Activated CD4-positive, alpha-beta T cell treated with anti-CD3 and anti-CD28 coated beads for 4 hours (primary cell): ENCODE measurements at places on chromosomes 12 and 14.

DNA sequence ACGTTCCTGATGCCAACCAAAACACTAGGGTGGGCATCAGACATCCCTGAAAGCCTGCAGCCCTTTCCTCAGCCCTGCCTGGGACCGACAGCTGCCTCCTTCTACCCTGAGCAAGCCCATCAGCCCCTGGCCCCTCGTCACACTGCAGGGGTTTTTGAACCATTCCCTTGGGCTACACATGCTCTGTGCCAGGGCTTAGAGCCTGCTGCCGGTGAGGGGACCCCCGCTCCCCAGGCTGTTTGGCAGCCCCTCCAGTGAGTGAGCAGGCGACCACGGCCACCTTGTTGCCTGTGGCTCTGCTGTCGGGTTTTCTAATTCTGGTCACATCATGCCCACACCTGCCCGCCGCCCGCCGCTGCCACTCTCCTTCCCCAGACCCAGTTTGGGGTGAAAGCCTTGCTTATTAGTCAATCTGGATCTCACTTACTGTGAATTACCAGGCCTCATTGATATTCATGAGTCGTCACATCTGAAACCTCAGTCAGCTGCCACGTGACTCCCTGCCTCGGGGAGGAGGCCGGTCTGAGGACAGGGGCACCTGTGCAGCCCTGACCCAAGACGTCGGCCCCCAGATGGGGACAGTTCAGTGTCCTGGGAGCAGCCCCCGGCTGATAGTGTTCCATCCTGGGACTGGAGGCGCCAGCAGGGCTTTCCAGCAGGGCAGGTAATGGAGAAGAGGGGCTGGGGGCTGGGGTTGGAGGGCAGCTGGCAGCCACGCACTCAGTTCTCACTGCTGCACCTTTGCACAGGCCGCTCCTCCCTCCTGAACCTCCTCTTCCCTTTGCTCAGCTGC is 163.0 kb downstream of the RBM19 start:
- DNase-seq, result no peak

- DNase-seq, result no peak
Measured at GRCh38 chr14:98931126-98931525, 340.9 kb downstream of the BCL11B start.

- DNase-seq, result no peak
Measured at GRCh38 chr14:72444701-72445100, 449.2 kb downstream of the DPF3 start.

- no peak for DNase-seq
Measured at GRCh38 chr12:14099994-14100393, 118.6 kb upstream of the GRIN2B start.

DNA sequence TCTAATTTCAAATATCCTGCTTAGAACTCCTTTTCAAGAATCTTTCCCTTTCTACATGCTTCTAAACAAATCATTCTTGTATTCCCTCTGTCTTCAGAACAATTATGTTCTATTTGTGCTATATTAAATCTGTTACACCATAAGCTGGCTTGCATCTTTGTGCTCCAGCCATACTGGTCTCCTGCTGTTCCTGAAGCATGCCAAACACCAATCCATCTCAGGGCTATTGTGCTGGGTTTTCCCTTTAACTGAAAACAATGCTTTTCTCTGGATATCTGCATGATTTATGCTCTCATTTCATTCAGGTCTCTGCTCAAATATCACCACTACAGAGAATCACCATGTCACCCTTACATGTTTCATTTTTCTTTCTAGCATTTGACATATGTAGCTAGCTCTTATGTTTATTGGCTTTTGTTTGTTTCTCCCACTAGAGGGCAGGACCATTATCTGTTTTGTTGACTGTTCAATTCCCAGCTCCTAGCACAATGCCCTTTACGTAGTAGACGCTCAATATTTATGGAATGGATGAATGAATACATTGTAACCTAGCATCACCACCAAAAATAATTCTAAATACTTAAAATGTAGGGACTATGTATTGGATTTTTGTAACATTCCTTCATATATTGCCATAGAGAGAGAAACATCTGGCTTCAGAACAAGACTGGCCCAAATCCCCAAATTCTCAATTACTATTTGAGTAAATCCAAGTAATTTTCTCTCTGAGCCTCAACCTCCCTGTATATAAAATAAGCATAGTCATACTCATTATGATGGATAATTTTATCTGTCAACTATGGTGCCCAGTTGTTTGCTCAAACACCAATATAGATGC is 302.0 kb upstream of the SYT1 start:
- DNase-seq, result no peak

DNA sequence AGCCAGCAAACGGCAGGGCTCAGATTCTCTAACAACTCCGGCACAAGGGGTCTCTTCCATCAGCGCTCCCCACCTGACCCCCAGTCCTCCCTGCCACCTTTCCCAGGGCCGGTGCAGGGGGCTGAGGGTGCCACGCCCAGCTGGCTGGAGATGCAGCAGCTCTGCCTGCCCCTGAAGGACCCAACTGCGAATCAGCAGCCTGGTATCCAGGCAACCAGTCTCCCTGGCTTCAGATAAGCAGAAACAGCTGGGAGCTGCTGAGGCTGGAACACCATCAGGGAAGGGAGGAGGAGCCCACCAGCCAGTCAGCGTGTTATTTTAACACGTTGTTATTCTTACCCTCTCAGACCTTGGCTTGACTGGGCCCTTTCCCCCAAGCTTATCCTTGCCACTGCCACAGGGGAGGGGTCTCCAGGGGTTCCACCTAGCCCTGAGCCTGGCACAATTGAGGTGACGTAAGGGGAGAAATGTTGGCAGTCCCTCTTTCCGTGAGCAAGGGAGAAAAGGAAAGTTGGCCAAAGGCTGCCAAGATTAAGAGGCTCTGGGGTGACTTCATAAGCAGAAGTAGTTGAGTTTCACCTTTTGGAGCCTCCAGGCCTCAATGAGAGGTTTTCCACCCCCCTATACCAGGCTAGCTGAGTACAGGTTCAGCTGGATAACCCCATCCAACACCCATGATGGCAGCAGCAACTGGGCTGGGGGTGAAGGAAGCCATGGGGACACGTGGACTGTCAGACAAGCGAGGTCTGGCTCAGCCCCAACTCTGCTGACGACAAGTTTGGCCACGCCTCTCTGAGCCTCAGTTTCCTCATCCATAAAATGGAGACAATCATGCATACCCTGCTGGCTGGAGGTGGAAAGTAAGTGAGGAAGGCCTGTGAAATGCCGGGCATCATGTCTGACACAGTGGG is 91.1 kb downstream of the IRF2BPL start:
- DNase-seq, result no peak

- DNase-seq, result no peak
Measured at GRCh38 chr12:132023658-132024057, 73.9 kb downstream of the EP400 start.

- DNase-seq, result peak; percentile 22
Measured at GRCh38 chr14:95156161-95157047, 925 bp downstream of the DICER1 start.

DNA sequence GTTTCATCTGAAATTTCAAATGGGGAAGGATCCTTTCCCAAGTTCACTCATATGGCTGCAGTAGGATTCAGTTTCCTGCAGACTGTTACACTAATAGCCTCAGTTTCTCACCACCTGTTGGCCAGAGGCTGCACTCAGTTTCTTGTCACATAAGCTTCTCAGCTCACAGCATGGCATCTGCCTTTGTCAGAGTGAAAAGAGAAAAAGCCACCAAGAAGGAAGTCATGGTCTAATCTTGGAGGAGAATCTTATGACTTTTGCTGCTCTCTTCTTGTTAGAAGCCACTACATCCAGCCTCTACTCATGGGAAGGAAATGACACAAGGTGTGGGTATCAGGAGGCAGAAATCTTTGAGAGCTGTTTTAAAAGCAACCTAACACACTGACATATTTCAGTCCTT is 39.4 kb upstream of the BTG1 start:
- peak; percentile 9 for DNase-seq

DNA sequence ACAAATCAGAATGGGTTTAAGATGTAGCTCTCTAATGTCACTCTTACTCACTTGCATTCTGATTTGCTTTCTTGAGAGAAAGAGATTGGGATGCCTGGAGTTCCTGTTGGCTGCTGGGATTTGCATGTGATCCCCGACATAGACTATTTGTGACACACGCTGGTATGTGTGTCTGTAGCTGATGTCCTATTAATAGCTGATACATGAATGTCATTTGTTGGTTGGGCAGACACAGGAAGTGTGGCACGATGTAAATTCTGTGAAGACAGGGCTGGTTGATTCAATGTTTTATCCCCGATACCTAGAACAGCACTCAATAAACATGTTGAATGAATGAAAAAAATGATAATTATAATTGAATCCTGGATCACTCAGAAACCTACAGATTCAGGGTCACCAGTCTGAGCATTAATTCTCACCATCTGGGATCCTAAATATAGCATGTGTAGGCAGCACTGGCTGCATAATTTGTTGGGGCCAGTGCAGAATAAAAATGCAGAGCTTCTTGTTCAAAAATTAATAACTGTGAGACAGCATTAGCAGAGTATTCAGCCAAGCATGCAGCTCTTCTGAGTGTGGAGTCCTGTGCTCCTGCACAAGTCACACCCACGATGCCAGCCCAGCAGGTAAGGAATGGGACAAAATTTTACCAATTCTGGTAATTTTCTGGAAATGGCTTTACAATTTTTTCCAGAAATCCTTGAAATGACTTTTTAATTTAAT is 35.5 kb upstream of the SOCS2 start:
- DNase-seq, result no peak

DNA sequence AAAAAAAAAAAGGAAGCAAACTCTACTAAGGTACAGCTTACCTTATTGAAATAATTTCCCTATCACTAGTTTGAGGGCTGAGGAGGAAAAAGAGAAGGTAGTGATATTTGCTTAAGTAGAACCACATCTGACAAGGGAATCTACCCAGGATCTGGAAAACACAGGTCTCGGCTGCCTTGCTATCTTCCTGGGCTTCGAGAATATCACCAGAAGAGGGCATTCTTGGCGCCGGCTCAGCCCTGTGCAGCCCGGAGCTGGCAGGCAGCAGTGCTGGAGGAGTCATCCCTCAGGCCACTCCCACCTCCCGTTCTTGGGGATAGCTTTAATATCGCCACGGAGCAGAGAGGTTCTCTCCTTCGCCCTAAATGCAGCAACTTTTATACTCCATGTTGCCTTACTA is 1181.2 kb downstream of the VRK1 start:
- DNase-seq, result peak; percentile 79

DNA sequence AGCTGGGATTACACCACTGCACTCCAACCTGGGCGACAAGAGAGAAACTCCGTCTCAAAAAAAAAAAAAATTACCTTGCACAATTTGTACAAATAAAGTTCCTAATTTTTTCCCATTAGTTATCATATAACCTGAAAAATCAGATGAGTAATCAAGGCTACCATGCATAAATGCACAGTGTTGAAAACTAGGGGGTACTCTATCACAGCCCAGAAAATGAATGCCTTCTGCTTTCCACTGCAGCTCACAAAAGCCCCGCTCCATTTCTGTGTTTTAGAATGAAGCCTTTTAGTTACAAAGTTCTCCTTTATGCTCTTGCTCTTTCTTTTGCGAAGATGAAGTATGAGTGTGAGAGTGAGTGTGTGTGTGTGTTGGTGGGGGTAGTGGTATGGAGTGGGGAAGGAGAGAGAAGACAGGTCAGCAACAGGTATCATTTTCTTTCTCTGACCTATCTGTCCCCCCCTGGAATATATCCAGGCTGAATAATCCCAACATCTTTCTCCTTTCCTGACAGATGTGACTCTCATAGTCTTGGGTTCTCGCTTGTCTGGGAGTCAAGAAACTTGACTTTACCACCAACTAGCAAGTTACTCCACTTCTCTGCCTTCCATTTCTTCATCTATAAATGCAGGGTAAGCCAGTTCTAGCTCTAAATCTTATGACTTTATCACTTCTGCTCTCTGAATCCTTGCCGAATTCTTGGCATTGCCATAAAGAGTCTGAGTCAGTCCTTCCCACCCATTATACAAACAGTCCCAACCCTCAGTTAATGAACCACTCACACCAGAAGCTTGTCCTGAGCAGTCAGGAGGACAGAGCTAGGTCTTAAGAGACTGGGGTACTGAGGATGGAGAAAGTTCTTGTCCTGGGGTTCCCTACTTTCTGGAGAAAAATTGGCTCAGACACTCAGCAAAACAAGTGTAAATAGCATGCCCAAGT is 16.1 kb downstream of the BIN2 start:
- DNase-seq, result no peak

- peak; percentile 33 for DNase-seq
Measured at GRCh38 chr12:45725631-45726602, 3.6 kb upstream of the ARID2 start.

DNA sequence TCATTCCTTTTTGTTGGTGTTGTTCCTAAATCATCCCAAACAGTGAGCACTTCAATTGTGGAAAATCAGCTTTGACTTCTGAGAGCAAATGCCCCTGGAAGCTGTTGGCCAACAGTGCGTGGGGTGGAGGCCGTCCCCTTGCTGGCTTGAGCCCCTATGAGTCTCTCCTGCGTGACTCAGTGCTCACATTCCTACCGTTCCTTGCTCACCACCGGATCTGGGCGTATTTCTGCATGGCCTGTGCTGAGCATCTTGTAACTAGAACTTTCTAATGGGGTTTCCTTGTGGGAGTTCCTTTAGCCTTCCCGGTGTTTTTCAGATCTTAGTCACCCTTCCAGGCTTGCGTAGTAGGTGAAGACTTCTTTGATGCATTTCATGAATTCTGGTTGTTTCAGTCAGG is 14.7 kb downstream of the SERPINA1 start:
- no peak for DNase-seq

DNA sequence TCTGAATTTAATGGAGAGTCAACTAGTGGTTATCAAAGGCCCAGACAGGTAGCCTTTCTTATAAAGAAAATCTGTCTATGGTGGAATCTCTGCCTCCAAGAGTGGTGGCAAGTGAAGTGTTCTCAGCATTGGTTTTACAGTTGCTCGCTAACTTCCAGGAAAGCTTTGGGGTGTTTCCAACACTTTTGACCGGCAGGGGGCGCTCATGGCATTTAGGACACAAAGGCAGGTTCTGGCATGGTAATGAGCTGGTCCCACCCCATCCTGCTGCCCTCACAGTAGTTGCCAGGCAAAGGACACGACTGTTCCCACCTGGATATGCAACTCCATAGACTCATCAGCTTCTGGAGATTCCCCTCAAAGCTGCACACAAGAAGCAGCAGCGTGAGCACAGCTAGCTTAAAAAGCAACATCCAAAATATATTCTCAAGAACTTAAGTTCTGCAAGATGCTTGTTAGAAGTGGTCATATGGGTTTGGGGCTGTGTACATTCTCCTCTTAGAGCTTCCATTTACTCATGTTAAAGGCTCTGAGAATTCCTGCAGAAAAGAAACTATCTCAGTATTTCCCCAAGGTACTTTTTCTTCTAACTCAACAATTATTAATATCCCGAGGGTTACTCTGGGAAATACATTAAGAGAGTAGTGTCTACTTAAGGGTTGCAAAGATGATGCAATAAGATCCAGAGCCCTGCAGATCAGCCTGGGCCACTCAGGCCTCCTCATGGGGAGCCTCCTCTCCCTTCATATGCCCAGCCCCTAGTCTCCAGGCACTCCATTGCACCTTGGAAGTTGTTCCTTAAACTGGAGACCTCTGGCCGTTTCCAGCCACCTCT is 14.8 kb downstream of the PROX2 start:
- peak; percentile 90 for DNase-seq

DNA sequence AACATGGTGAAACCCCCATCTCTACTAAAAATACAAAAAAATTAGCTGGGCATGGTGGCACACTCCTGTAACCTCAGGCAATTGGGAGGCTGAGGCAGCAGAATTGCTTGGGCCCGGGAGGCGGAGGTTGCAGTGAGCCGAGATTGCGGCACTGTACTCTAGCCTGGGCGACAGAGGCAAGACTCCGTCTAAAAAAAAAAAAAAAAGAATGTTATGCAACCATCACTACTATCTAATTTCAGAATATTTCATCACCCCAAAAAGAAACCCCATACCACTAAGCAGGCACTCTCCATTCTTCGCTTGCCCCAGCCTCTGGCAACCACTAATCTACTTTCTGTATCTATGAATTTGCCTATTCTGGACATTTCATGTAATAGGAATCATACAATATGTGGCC is 68.8 kb upstream of the AMN start:
- no peak for DNase-seq

- no peak for DNase-seq
Measured at GRCh38 chr12:116549993-116550392, 9.2 kb upstream of the MAP1LC3B2 start.
